ENCODE measurements at places on chromosomes 3 and 15. TPM values are rescaled to one million over a fixed set of nuclear protein-coding genes. Genes with fewer than 3 reads are reported as not detected.

GRCh38 chr3:134904241-134904771, 109.2 kb downstream of the EPHB1 start:
- H3K27me3 ChIP-seq: peaks cover 22% of the 10 kb centered on the region
- H3K27ac ChIP-seq: no peak overlapping the region
- no peak for DNase-seq
- H3K4me3 ChIP-seq: no peak overlapping the region
- peaks cover 4% of the 10 kb centered on the region for H3K4me1 ChIP-seq

DNA sequence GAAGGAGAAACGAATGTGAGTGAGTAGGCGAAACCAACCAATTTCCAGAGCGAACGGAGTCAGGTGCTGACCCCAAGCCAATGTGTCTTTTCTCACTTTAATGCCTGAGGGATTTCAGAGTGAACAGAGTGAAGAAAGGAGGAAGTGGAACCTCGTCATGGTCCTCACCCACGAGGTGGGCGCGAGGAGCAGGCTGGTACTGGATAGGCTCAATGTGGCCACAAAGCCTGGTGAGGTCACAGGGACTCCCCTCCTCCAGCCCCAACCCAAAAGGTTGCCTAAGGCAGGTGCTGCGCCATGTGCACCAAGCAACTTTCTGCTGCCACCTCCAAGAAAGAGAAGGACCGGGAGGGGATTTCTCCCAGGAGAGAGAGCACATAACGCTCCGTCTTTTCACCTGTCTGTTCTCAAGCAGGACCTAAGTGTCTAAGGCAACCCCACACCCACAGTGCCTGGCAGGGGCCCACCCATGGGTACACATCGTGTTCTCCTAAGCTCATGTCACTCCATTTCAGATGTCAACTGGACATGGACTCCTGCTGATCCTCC, 3.8 kb downstream of the NRROS start:
- peak overlapping the region; percentile 90 for H3K27ac ChIP-seq
- no peak overlapping the region for H3K4me3 ChIP-seq
- no peaks in the 10 kb centered on the region for H3K27me3 ChIP-seq
- DNase-seq: peak; percentile 76

DNA sequence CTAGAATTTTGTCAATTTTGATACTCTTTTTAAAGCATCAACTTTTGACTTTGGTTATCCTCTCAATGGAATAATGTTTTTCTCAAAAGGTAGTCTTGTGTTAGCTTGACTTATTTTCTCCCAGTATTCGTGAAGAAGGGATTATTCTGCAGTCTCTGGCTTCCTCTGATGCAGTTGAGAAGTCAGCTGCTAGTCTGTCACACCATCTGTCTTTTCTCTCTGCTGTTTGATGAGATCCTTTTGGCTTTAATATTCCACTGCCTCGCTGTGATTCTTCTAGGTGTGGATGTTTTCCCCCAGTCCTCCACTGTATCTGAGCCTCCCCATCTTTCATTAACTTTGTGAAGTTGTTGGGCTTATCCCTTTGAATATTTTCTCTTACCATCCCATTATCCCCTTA, 141.0 kb downstream of the WDR72 start:
- H3K27ac ChIP-seq: no peak overlapping the region
- no peak overlapping the region for H3K4me3 ChIP-seq
- peaks cover 4% of the 10 kb centered on the region for H3K36me3 ChIP-seq
- H3K4me1 ChIP-seq: no peaks in the 10 kb centered on the region
- peaks cover 2% of the 10 kb centered on the region for H3K27me3 ChIP-seq

Gene HTD2
- total RNA-seq: 8.6 TPM

Gene EPHA3
- total RNA-seq: not detected

Measured in naive thymus-derived CD8-positive, alpha-beta T cell (primary cell).